ENCODE measurements at places on chromosomes 4 and X.

DNA sequence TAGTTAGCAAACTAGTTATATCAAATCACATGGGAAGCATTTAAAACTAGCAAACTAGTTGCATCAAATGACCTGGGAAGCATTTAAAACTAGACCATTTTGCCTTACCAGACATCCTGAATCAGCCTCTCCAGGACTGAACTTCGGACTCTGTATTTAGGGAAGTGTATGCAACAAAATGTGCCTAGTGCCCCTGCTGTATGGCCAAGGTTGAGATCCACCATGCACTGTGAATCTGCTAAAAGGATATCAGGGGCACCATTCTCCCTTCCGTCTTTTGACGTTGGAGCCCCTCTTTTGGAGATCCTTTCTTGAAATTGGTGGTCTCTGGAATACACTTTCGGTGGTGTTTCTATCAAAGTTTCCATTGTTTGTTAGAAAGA lies 49.5 kb downstream of the CCNI start:
- DNase-seq, result no peak

GRCh38 chr4:17142232-17142711 lies 243.8 kb upstream of the LDB2 start:
- DNase-seq, result no peak

- DNase-seq, result no peak
Measured at GRCh38 chrX:106899841-106900240, 3.3 kb downstream of the RIPPLY1 start.

GRCh38 chr4:79603681-79604080 lies 195.7 kb upstream of the GK2 start:
- DNase-seq, result no peak

GRCh38 chr4:84905646-84906045 lies 60.8 kb downstream of the WDFY3 start:
- no peak for DNase-seq

- no peak for DNase-seq
Measured at GRCh38 chr4:181670506-181670905, 572.7 kb upstream of the TENM3 start.

Data from stimulated activated CD4-positive, alpha-beta T cell treated with anti-CD3 and anti-CD28 coated beads, Interleukin-12 subunit alpha, Interleukin-12 subunit beta, amount 100 ng/mL, for 24 hours (primary cell).